T-helper 17 cell (primary cell): ENCODE measurements at places on chromosomes 3 and 15.

GRCh38 chr3:71702131-71703024 is 22.8 kb downstream of the EIF4E3 start:
- DNase-seq: no peak

- no peak for DNase-seq
Measured at GRCh38 chr3:17006132-17006852, 121.5 kb downstream of the PLCL2 start.

DNA sequence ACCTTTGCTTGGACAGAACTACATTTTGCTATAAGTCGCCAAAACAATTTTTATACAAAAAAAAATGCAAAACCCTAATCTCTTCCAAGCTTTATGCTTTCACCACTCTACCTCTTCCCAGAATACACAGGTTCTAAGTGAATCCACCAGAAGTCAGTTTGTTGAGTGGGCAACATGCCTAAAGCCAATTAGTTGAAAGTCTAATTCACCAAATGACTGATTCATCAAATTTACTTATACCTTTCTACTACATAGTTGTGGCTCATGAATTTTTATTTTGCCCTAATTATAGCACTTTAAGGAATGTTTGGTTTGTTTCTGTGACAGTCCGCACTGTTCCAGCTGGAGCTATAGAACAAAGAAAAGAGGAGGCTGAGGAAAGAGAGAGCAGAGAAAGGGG is 265.9 kb upstream of the TGFBR2 start:
- DNase-seq: no peak

GRCh38 chr15:75620841-75621391 is 4.6 kb downstream of the SNUPN start:
- no peak for DNase-seq

- DNase-seq: no peak
Measured at GRCh38 chr3:67653425-67654098, 850 bp downstream of the SUCLG2 start.

DNA sequence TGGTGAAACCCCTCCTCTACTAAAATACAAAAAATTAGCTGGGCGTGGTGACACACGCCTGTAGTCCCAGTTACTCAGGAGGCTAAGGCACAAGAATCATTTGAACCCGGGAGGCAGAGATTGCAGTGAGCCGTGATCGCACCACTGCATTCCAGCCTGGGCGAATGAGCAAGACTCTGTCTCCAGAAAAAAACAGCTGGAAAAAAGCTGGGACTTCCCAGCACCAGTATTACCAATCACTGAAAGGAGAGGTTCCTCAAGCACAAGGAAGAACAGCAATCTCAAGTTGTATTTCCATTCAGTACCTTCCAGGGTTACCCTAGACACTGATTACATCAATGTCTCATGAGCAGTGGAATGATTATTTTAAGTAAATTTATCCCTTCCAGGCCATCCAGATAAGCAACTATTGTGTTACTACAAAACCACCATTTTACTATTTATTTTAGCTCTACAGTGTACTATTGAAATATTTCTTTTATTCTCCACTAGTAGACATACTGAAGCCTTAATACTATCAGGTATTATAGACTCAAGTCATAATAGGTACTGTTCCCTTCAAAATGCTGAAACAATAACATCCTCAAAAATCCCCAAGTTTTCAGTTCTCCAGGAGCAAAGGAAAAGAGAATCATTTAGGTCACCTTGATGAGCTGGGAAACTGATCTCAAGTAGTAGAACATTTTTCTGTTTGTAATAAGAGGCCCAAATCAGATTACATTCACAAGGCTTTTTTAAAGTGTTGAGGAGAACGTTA is 54.8 kb upstream of the VGLL4 start:
- DNase-seq: no peak

DNA sequence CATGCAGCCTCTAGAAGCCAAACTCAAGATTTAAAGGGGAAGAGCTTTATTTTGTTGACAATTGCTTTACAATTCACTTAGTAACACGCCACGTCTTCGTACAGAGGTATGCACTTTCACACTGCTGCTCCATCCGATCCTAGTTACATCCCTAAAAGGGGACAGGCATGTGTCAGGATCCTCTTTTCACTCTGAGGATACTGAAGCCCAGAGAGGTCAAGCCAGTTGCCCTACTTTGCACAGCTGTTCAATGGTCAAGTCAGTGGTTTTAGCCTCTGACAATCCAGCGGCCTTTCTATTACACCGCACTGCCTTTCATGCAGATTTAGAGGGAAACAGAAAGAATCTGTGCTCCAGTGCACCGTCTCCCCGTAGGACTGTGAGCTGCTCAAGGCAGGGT is 44.9 kb upstream of the CHRNB4 start:
- DNase-seq: no peak

DNA sequence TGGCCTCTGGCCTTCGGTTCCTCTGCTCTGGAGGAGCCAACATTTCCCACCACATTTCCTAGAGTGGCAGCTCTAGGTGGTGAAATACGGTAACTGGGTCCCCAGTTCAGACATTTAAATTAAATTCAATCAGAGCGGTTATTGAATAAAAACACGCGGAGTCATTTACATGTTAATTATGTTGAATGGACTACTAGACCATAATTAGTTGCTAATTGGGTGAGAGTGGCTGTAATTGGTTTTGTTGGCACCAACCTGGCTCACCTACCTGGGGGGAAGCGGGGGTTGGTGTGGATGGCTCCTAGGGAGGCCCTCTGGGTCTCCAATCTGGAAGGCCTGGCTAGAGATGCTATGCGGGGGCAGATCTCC is 12.7 kb downstream of the SEMA3F start:
- no peak for DNase-seq

DNA sequence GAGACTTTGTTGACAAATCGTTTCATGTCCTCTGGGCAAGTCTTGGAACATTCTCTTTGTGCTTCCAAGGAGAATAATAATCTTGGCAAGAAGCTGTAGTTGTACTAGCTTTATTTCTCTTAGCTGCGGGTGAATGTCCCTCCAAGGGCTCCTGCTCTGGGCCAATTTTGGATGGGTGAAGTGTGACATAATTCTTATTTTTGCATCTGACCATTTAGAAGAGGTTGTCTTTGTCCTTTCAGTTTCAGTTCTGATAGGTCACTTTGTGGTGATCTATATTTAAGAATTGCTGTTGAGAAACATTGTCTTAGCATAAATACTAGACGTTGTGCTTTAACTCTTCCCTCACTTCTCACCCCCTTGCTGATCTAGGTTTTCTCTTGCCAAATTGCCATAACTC is 164.8 kb upstream of the RORA start:
- no peak for DNase-seq

- DNase-seq: no peak
Measured at GRCh38 chr15:83352119-83352518, 67.7 kb upstream of the BNC1 start.

DNA sequence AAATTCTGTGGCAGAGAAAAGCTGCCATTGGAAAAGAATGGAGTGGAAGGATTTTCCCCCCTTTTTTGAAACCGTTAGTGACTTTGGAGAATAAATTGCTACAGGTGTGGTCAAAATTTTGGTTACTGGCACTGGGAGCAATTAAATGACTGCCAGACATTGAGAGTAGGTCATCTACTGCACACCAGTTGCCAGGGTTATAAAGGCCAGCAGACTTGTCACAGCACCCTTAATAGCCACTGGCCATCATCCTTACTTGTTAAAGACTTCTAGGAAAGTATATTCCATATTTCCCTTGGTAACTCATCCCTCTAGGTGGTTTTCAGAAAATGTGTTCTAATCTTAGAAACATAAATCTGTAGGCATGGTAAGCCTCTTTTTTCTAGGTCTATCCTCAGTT is 8.0 kb downstream of the PIK3CA start:
- DNase-seq: no peak

- DNase-seq: peak; percentile 89
Measured at GRCh38 chr3:52220380-52221026, 4.9 kb downstream of the TLR9 start.

GRCh38 chr3:30131191-30131590 is 475.2 kb upstream of the TGFBR2 start:
- DNase-seq: no peak

DNA sequence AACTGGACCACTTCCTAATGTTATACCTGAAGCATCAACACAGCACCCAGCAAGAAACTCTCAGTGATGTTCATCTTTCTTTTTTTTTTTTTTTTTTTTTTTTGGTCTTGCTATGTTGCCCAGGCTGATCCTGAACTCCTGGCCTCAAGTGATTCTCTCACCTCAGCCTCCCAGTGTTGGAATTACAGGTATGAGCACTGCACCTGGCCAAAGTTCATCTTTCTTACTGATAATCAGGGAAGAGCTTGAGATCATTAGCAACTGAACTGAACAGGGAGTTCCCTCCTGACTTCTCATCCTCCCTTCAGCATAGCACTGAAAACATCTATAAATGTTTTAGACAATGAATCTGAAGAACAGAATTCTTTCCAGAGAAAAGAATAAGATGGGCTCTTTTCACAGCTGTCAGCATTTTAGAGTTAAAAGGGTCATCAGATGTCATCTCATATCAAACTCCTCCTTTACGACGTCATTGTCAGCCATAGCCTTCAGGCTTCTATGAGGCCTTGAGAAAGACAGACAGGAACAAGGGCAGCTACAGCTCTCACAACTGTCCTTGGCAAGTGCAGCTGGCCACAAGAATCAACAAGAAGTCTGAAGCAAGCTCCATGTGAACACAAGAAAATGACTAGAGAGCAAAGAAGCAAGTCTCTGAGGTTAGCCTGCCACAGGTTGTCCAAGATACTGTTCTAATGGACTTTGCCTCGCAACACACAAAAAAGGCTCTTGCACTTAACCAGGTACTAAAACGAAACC is 33.8 kb downstream of the SCAP start:
- DNase-seq: no peak

DNA sequence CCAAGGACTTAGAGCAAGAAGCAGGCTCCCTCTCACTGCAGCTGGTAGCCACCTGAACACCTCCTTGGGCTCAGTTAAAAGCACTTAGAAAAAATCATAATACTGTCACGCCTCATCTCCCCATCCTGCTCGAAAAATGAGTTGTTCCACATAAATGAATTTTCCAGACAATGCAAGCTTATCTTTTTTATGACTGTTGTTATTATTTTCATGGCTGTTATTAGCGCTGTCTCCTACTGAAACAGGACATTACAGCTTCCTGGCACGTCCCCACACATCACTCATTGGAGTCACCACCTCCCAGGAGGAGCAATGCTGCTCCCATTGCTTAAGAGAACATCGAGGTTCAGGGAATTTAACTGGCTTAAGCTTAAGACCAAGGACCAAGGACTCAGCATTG is 26.5 kb downstream of the CCDC33 start:
- no peak for DNase-seq

GRCh38 chr15:78984041-78984440 is 39.2 kb upstream of the CTSH start:
- DNase-seq: no peak

DNA sequence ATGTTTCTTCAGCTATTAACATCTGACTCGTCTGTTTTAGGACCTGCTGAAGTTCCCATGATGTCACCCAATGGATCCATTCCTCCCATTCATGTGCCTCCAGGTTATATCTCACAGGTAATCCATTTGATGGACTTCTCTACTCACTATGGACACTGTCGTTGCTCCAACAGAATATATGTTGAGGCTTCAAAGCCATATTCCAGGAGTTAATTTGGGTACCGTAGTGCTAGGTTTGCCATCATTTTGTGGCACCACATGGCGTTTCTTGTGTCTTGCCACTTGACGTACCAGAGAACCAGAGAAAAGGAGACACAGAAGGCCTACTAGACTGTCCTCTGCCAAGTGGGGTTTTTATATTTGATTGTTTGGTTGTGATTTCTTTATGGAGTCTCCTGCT is 187.5 kb downstream of the FNDC3B start:
- no peak for DNase-seq

GRCh38 chr15:38687340-38687739 is 122.7 kb upstream of the RASGRP1 start:
- no peak for DNase-seq

- DNase-seq: no peak
Measured at GRCh38 chr3:177418787-177419186, 221.5 kb upstream of the TBL1XR1 start.

GRCh38 chr3:46524008-46524407 is 26.2 kb downstream of the RTP3 start:
- DNase-seq: no peak

- peak; percentile 88 for DNase-seq
Measured at GRCh38 chr3:130893376-130894129, at the start of gene ATP2C1. Gene ATP2C1, plus strand, starts transcription at chr3:130894084. Its CDS starts 686 bp downstream, at chr3:130894770.

DNA sequence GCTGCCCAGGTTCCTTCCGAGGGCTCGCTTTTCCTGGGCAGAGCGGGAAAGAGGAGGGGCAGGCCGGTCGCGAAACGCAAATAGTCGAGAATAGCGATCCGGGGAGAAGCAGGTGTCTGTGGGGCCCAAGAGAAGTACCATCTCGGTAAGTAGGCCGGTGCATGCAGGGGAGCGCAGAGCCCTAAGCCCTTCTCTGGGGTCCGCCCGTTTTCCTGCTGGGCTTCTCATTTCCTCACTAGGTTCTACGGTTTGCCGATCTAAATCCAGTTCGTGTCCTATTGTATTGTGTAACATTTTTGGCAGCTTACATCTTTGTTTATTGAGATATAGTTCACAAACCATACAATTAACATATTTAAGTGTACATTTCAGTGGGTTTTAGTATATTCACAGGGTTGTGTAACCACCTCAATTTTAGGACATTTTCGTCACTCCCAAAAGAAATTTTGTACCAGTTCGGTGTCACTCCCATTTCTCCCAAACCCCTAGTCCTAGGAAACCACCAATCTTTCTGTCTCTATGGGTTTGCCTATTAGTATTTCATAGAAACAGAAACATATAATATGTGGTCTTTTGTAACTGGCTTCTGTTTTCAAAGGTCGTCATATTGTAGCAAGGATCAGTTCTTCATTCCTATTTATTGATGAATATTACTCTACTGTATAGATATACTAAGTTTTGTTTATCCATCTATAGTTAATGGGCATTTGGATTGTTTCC is 6.8 kb upstream of the TRIM69 start:
- DNase-seq: no peak
